ENCODE measurements at places on chromosomes 4 and X.
A peak's percentile ranks its signal among the peaks of the same experiment; 100 is the strongest.

- no peak for DNase-seq
These were observed 70.7 kb upstream of the NFKB1 start for GRCh38 chr4:102430461-102430910.

DNA sequence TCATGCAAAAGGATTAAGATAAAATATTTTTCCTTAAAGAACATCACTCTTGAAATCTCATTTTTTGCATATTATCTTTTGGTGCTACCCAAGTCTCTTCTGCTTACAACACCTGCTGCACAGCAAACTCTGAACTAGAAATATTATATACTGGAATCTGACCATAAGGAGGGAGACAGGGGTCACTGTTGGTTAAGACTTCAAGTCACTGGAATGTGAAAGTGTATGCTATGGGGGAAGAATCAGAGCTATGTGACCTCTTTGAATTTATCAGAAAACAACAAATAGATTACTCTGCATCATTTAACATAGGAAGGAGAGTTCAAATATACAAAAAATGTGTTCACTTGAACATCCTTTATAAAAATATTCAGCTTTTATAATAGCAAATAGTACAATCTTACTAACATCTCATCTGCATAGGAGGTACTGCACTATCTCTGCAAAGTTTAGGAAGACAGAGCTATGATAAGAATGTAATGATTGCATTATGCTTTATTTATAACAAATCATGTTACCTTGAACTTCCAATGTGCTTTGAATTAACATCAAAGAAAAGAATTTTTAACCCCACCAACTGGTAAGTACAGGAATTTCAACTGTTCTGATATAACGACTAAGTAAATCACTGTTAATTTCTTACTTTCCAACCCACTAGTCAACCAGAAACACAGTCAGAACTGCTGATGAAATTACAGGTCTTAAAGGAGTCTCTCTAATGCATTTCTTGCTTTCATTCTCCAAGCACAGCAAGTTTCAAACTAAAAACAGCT, 69.8 kb downstream of the ZNF827 start:
- DNase-seq: no peak

GRCh38 chr4:174423257-174423944, 98.9 kb downstream of the HPGD start:
- no peak for DNase-seq

DNA sequence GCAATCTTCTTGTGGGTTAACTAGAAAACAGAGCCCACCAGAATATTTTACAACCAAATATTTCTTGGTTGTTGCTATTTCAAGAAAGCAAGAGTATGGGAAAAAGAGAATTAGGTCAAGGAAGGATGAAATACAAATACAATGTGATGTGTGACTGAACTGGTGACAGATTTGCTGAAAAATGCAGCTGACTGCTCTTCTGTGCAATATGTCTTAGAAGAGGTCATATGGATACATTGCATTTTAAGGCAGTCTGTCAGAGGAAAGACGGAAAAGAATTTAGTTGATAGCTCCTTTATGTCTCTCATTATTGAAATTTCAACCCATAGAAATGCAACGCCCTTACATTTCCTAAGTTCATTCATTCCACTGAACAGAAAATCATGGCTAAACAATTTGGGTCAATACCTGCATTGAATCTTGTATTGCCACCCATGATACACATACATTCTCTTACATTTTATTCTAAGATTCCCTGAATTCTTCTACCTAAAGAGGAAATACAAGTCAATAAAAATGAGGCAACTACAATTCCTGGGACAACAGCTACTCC, 423.1 kb downstream of the ADAM29 start:
- no peak for DNase-seq

DNA sequence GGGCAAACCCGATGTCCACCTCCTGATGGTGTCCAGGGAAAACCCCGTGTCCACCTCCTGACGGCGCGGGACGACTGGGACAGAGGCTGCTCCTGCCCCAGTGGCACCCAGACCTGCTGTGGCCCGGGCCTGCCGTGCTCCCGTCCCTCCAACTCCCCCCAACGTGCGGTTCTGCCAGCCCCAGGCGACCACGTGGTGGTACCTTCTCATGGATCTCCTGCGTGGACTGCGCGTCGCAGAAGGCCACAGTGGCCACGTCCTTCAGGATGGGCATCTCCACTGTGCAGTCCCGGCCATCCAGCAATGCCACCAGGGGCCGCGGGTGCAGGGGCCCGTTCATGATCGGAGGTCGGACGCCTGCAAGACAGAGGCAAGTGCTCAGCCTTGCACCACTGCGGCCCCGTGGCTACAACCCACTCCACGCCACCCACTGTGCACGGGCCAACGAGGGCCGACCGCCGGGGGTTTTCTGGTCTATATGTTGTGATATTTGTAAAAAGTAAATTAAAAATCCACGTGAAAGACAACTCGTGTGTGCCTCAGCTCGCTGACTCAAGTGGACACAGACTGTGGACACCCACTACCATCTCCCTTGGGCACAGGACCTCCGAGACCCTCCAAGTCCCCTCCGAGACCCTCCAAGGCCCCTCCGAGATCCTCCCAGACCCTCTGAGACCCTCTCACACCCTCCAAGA, 10.8 kb downstream of the CTBP1 start:
- DNase-seq: no peak

DNA sequence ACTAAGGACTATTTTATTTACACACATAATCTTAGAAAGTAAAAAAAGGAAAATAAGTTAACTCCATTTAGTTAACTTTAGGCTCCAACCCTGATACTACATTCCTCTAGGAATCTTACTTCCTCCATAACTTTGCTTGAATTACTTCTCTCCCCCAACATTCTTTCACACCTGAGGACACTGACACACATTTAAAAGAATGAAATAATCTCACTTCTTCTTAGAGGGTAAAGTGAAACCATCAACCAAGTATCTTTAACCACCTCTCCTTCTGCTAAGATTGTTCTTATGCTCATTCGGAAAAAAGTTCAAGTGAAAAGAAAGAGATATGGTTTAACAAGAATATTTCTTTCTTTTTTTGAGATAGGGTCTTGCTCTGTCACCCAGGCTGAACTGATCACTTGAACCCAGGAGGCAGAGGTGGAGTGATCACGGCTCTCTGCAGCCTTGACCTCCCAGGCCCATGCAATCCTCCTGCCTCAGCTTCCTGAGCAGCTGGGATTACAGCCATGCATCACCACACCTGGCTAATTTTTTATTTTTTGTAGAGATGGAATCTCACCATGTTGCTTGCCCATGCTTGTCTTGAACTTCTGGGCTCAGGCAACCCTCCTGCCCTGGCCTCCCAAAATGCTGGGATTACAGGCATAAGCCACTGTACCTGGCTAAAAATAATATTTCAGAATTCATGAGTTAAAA, 28.5 kb downstream of the SLC25A4 start:
- DNase-seq: no peak

DNA sequence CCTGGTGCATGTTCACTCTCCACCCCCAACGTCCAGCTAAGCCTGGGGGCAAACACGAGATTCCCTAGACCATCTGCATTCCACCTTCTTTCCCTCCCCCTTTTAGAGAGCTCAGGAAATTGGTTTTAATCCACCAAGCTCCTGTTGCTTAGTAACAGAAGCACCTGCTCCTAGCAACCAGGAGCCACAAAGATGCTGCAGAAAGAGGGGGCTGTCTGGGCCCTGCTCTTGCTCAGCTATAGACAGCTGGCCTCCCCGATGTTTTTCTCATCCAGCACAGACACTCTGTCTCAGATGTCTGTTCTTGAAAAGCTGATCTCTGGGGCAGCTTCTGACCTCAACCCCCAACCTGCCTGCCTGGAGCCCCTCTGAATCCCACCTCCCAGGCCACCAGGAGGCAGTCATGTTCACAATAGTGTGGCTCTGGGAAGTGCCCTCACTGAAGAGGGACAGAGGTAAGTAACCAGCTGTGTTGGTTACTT, 71.5 kb downstream of the SLC16A2 start:
- peak; percentile 3 for DNase-seq

- DNase-seq: no peak
These were observed 4.2 kb downstream of the MID1 start for GRCh38 chrX:10615931-10616774.

GRCh38 chr4:142378179-142378578, 467.9 kb downstream of the INPP4B start:
- DNase-seq: no peak

- no peak for DNase-seq
These were observed 68.7 kb downstream of the MAPK10 start for GRCh38 chr4:86291180-86291579.

DNA sequence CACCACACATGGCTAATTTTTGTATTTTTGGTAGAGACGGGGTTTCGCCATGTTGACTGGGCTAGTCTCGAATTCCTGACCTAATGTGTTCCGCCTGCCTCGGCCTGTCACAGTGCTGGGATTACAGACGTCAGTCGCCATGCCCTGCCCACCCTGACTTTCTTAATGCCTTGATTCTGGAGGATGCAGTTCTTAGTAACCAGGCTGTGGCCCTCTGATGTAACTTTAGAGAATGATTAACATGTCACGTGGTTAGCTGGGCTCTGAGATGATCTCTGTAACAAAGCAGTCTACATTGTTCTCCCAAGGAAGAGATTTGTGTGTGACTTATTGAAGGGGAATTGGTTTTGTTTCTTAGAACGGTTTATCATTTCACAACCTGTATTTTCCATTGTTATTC, 30.6 kb downstream of the ANK2 start:
- DNase-seq: no peak

- DNase-seq: no peak
These were observed 61.3 kb downstream of the NPNT start for GRCh38 chr4:105956569-105956968.

DNA sequence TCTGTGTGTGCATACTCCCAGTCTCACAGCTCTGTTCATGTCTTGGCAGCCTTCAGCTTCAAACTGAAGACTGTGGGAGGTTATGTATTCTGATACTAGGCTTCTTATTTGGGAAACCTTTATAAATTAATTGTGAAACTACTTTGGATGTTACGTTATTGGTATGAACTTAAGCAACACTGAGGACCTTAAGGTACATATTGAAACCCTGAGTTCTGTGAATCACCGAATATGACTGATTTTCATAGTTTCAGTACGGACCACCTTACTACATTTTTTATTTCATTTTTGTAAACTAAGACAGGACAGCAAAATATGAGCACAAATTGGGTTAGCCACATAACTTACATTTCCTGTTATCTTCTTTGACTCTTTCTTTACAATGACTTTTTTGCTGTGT, 498.4 kb downstream of the PDGFC start:
- no peak for DNase-seq

DNA sequence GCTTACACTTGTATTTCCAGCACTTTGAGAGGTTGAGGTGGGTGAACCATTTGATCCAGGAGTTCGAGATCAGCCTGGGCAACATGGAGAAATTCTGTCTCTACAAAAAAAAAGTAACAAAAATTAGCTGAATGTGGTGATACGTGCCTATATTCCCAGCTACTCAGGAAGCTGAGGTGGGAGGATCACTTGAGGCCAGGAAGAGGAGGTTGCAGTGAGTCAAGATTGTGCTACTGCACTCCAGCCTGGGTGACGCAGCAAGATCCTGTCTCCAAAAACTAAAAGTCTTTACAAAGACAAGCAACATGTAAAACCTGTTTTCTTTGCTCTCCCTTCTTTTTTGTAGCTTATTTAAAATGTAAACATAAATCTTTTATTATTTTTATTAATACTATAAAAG, 1156.1 kb downstream of the FAT4 start:
- DNase-seq: no peak

DNA sequence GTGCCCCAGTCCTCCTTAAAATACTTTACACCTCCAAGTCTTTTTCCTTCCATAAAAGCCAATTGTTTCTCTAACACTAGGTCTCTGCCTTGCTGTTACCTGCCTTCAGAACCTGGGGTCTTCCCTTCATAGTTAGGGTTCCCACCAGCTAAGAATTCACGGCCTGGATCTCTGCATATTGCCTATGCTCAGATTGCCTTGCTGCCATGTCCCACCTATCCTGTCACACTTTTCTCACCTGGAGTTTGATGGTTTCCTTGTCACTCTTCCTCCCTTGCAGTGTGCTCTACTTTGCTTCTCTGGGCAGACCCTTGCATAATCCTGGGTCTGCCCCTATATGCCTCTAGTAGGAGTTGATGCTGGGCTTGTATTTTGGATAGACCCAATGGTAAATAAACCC, 36.6 kb upstream of the TMPRSS11E start:
- no peak for DNase-seq

DNA sequence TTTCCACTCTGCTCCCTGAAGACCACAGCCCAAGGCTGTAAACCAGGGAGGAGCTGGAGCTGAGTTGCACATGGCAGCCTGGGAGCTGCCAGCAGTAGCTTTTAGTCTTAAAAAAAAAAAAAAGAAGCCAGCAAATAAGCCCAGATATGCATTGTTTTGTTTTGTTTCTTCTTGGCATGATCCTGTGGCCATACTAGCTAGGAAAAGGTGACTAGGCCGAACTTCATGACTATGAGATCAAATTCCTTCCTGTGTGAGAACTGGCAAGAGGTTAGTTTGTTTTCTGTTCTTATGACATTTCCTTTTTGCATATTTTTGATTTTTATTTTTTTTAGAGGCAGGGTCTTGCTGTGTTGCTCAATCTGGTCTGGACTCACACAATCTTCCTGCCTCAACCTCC, 323.3 kb downstream of the DCTD start:
- DNase-seq: no peak

DNA sequence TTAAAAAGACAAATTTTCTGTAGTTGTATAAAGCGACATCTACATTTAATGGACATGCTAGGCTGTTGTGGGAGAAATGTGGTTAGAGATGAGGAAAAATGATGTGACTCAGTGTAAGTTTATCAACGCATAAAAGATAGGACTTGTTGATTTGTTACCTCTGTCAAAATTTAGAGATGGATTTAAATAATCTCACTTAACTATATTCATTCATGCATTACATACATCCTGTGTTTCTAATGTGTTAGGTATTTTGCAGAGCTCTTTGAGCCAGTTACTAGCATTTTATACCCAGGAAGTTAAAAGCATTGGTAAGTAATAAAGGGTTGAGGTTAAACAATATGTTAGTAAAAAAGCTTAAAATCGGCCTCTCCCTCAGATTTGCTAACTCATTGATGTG, 34.3 kb downstream of the METAP1 start:
- no peak for DNase-seq

- no peak for DNase-seq
These were observed 590.9 kb upstream of the GNPDA2 start for GRCh38 chr4:45317276-45317675.

- DNase-seq: no peak
These were observed 27.9 kb upstream of the PGM2 start for GRCh38 chr4:37798616-37799015.

DNA sequence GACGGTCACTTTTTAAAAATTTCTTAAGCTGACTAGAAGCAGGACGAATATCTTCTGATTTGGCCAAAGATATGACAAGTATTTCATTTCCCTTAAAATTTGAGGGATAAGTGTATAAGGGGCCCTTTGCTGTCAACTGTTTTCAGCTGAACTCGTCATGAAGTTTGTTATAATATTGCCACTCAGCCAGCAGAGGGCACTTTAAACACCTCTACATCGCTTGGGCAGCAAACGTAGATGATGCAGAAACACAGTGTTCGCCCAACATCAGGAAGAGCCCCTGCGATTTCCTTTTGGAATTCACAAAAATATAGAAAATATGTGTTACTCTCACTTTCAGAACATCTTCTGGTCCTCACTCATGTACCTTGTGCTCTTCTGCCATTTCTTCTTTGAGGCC, 435.7 kb upstream of the FMR1 start:
- DNase-seq: no peak
